ENCODE measurements at places on chromosomes 11 and 22. TPM values are rescaled to one million over a fixed set of nuclear protein-coding genes. Genes with fewer than 3 reads are reported as not detected.

Gene EXPH5
- 73.8 TPM for total RNA-seq

Gene CCDC73
- total RNA-seq = not detected

Gene SSH3
- total RNA-seq = 73.0 TPM

Gene HTR3A
- total RNA-seq = 0.95 TPM

Gene MEI1
- total RNA-seq = not detected

Gene CRACR2B
- total RNA-seq = 313 TPM

Gene PLAAT5
- total RNA-seq = not detected

Gene RIMBP3C
- total RNA-seq = not detected

Gene TRIM49D1
- total RNA-seq = not detected

Gene NUMA1
- 331 TPM for total RNA-seq

Gene SMTNL1
- total RNA-seq = not detected

Gene CHST1
- total RNA-seq = 1.9 TPM

Gene TXNRD2
- total RNA-seq = 22.1 TPM

Gene CACNA1I
- 0.20 TPM for total RNA-seq

- no peak for DNase-seq
Measured at GRCh38 chr11:106391771-106392420, 314.4 kb downstream of the AASDHPPT start.

- DNase-seq = no peak
Measured at GRCh38 chr22:50269573-50269969, 609 bp downstream of the MAPK11 start.

DNA sequence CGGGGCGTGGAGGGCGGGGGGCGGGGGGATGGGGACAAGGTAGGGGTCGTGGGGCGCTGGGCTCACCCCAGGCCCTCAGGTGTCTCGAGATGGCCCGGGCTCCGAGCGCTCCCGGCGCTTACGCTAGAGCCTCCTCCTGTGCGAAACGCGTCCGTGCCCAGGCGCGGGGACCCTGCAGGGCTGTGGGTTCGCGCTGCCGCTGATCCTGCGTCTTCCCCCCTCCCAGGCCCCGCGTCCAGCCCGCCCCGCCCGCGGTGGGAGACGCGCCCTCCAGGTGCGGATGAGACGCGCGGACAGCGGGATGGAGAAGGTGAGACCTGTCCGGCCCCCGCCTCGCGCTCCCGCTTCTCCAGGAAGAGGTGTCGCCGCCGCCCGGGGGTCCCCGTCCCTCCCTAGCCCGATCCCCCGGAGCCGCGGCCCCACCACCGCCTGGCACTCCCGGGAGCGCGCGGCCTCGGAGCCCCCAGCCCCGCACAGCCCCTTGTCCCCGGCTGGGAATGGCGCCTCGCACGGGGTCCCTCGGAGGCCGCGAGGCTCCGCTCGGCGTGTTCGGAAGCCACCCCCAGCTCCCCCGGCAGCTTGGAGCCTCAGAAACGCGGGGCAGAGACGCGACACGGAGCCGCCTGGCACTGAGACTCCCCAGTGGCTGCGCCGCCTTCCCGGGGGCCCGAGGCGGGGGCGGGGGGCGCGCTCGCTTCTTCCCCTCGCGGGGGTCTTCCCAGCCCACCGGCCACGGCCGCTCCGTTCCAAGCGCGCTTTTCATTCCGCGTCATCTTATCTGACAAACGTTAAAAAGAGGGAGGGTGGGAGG lies 27.6 kb upstream of the TOLLIP start:
- DNase-seq = peak; percentile 41

- peak; percentile 22 for DNase-seq
Measured at GRCh38 chr22:37330200-37331033, 48.1 kb downstream of the CYTH4 start.

- DNase-seq = peak; percentile 89
Measured at GRCh38 chr22:38218661-38219622, 17.1 kb downstream of the MAFF start.

DNA sequence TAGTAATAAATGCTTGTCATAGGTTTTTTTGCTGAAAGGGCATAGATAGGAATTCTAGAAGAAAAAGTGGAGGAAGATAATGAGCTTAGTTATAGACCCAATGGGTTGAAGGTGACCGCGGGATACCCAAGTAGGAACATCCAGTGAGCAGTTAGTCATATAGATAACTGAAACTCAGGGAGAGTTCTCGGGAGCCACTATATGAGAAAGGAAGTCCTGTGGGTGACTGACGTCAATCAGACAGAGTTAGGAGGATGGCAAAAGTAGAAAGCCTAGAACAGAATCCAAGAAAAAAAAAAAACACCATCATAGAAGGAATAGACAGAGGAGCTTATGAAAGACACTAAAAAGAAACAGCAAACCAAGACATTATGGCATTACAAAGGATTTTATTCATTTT lies 1.6 kb upstream of the CNGA4 start:
- no peak for DNase-seq

DNA sequence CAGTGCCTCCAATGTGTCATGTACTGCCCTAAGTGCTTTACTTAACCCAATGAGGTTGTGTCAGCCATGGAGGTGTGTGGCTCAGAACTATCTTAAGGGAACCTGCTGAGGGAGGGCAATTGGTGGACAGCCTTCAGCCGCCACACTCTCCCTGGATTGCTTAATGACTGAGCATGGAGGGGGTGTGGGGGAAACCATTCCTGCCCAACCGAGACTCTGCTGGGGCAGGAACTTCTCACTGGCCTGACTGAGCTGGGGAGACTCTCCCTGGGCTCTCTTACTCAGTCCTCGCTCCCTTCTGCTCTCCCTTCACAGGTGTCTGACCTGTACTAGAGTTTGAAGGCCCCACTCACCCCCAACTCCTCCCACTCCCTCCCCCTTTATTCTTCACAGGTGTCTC lies 114.8 kb downstream of the CCDC81 start:
- no peak for DNase-seq

- DNase-seq = peak; percentile 95
Measured at GRCh38 chr11:1572197-1573076, at the start of gene DUSP8. Gene DUSP8, minus strand, starts transcription at chr11:1572271. Its CDS starts 6,445 bp downstream, at chr11:1565826.

- no peak for DNase-seq
Measured at GRCh38 chr11:25057861-25058260, 561.0 kb downstream of the LUZP2 start.

- DNase-seq = no peak
Measured at GRCh38 chr11:90701716-90702115, 478.9 kb upstream of the CHORDC1 start.

- DNase-seq = no peak
Measured at GRCh38 chr22:48975886-48976285, 851.8 kb downstream of the BRD1 start.

GRCh38 chr11:63999349-64000025 lies 13.2 kb downstream of the OTUB1 start:
- DNase-seq = peak; percentile 50

GRCh38 chr11:114208377-114208776 lies 87.8 kb upstream of the NNMT start:
- no peak for DNase-seq

GRCh38 chr11:134207538-134208239 lies 16.1 kb downstream of the NCAPD3 start:
- DNase-seq = peak; percentile 47

- no peak for DNase-seq
Measured at GRCh38 chr11:95715777-95716241, 73.8 kb downstream of the FAM76B start.

- no peak for DNase-seq
Measured at GRCh38 chr11:12362857-12363256, 14.5 kb upstream of the PARVA start.

DNA sequence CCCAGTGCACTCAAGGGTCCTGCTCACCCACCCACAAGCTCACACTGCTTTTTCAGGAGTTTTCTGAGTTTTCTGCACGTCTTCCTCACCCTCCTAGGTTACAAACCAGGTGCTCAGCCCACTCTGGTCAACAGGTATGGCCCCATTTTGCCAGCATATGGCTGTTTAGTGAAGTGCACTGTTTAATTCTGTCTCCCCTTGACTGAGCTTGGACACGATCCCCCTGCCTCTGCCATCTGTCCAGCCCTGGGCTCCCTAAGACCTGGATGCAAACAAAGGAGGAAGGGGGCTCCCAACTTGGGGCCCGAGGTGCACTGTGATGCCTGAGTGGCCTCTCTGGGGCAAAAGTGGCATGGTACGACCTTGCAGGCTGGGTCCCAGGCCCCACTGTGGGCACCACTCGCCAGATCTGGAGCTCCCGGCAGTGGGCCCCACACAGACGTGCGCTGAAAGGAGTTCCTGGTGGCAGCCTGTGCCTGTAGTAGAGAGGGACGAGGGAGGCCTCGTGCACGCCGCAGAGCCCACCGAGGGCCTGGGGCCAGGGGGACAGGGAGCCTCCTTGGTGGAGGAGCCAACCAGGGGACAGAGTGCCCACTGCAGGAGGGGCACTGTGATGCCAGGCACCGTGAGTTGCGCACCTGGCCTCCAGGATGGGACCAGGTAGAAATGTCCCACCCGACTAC lies 37.3 kb upstream of the COMT start:
- no peak for DNase-seq

DNA sequence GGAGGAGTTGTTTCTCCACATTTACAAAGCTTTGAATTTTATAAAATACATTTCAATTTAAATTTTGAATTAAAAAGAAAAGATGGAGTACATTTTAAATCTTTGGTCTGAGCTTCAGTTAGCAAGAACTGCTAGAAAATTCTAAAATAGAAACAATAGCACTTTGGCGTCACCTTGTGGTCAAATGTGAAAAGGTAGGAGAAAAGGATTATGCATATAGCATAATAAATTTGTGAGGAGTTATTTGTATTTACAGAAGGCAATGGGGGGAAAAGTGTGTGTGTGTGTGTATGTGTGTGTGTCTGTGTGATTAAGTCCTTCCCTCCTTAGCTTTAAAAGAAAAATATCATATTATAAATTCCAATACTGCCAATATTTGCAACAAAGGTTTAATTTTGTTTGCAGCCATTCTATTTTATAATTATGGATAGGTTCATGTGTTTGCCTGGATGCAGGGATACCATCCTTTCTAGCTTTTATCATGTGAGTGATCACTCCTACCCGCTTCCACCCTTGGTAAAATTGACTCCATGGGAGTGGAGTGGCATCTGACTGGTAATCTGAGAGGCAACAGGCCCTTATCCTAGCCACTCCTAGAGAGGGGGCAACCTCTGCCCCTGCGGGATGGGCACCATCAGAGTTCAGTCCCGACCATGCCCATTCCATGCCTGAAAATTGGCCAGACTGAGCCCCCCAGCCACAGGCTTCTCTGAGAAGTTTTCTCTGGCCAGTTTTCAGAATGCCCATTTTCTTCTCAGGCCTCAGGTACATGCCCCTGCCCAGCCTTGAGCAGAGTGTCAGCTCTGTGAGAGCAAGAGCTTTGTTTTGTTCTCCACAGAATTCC lies 13.6 kb upstream of the LGR4 start:
- no peak for DNase-seq

DNA sequence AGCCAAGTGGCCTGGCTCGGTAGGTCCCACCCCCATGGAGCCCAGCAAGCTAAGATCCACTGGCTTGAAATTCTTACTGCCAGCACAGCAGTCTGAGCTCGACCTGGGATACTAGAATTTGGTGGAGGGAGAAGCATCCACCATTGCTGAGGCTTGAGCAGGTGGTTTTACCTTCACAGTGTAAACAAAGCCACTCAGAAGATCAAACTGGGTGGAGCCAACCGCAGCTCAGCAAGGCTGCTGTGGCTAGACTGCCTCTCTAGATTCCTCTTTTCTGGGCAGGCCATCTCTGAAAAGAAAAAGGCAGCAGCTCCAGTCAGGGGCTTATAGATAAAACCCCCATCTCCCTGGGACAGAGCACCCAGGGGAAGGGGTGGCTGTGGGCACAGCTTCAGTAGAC lies 22.3 kb upstream of the OR5B21 start:
- no peak for DNase-seq

DNA sequence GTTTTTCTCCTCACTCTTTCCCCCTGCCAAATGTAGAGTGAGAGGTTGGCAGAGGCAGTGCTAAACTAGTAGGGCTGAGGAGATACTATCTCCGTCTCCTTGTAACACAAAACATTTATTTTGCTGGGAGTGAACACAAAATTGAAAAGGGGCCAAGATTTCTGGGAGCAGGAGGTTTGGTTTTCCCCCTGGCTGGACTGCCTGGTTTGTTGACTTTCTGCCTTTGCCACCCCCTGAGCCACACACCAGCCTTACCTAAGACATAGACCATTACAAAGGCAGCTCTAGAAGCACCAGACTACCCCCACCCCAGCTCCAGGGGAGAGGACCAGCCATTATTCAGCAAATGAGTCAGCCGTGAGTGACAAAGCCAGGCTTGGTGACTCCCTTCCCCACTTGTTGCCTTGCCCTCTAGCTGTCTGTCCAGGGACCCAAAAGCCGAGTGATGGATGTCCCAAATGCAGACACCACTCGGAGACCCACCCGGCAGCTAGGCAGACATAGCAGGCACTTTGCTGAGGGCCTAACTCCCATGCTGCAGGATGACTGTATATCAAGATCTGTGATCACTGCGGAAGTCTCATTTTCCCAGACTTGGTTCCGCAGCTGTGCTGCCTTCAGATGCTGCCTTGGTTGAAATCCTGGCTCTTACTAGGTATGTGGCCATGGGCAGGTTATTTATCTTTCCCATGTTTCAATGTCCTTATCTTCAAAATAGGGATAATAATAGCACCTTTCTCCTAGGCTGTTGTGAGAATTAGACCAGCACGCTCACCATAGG lies 17.7 kb upstream of the CDON start:
- DNase-seq = no peak

DNA sequence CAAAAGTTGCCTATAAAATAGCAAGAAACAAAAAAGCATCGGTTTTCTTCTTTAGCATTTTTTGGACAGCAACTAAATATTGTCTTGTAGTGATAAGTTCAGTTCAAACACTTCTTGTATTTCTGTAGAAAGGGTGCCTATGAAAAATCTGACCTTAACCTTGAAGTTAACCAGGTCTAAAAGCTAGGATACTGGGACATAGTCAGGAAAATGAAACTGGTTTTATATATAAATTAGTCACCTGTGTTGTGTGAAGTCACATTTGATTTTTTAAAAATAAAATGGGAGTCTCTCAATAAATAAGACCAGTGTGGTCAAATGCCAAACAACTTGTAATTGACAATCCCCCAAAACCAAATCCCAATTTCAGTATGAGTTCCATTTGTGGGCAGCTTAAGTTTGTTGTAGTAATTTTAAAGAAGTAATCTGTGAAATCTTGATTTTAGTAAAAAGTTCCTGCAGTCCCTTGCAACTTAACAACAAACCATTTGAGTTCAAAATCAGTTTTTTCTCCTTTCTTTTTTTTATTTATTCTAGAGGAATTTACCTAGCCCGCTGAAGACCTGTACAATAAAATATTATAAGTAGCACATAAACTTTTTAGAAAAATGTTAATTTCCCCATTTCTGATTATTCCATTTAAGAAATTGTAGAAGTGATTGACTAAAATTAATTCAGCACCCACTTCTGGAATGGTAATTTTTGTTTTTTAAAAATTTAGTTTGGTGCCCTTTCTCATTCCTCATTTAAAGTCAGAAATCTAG lies 84.5 kb upstream of the PPARA start:
- DNase-seq = no peak

GRCh38 chr22:39194098-39194497 lies 41.6 kb upstream of the CBX7 start:
- DNase-seq = no peak
